ENCODE measurements at places on chromosomes 2 and 18.

DNA sequence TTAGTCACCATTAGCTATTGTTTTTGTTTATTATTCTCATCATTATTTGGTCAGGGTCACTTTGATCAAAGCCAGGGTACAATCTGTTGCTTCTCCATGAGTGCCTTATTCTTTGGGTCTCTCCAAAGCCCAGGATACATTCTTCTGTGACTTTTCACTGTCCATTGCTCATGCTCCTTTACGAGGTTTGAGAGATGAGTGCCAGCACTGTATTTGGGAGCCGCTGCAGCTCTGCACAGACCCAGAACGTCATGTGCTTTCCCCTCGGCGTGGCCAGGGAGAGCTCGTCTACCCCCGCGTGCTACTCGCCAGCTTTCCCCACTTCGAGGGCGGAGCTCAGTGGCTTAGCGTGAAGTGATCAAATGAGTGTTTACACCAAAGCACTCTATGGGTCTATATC lies 123.7 kb downstream of the COL6A3 start:
- no peak for DNase-seq

GRCh38 chr18:48197819-48198218 lies 211.4 kb downstream of the ZBTB7C start:
- DNase-seq: no peak

DNA sequence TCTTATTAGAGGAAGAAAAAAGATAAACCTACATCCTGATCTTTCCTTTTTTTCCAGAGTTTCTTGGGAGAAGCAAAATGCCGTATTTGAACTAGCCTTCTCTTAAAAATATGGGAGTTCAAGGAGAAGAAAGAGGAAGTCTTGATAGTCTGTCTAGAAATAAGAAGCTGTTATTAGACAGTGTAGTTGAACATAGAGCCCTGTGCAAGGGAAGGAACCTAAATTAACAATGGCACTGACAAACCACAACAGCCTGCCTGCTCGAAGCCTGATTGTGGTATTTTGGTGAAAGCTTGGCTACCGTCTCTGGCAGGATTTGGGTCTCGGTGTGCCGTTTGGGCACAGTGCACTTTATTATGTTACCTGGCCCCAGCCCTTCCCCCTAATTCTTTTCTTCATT lies 17.1 kb downstream of the SMARCAL1 start:
- DNase-seq: no peak

- DNase-seq: peak; percentile 11
Observed at GRCh38 chr2:38037757-38038621, 38.0 kb downstream of the CYP1B1 start.

DNA sequence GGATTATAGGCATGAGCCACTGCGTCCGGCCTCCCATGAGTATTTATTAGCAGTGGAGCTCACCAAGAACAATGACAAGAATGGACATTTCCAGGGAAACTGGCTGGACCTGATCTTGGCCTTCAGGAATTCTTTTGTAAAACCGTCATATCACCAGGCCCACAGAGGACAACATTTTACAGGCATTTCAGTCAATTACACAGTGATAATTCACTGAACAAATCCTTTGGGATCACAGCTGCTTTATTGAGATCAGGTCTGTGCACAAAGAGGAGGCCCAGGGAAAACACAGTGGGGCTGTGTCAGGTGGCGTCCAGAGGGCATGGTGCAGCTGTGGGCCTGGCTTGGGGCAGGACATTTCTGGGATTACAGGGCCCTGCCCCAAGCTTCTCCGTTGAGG lies 30.1 kb upstream of the GTF2A1L start:
- no peak for DNase-seq

DNA sequence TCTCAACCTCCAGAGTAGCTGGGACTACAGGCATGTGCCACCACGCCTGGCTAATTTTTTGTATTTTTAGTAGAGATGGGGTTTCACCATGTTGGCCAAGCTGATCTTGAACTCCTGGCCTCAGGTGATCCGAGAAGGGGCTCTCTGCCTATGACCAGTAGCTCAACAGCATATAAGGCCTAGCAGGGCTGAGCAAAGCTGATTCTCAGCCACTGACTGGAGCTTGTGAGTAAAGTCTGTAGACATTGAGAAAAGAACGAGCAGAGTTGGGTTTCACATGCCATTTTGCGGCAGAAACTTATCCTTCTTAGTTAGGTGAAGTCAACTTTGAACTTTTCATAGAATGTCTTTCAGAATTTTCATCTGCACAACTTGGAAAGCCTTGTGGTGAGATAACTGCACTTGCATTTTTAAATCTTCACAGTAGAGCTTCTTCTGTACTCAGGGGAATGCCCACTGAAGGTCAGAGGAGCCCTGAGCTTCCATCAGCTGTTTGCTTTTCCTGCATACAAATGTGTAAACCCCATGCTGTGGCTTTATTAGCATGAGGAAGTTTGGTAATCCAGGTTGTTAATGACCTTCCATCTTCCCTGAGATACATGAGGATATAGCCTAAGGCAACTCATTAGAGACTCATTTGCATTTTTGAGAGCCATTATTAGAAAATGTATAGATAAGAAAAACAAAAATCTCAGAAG lies 602.4 kb downstream of the METTL4 start:
- no peak for DNase-seq

- no peak for DNase-seq
Observed at GRCh38 chr2:197159661-197160211, 150.8 kb downstream of the ANKRD44 start.

- no peak for DNase-seq
Observed at GRCh38 chr2:126329173-126329572, 326.8 kb upstream of the GYPC start.

DNA sequence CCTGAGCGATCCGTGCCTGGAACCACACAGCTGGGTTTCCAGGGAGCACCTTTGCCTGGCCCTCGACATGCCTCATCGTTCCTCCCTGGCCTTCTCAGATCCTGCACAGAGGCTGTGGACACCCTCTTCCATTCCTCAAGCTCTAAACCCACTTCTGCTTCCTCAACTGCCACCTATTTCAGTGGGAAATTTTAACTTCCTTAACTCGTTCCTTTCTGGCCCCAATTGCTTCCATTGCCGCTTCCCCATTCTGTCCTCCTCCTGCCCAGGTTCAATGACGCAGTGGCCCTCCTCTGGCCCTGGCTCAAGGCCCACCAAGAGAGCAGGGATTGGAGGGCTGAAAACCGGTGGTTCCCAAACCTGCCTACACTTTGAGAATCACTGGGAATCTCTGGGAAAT lies 4.8 kb upstream of the B3GNT7 start:
- DNase-seq: no peak

GRCh38 chr2:166115589-166115988 lies 12.2 kb downstream of the SCN1A start:
- DNase-seq: no peak

- no peak for DNase-seq
Observed at GRCh38 chr18:41197967-41198366, 757.1 kb upstream of the PIK3C3 start.

GRCh38 chr18:44678725-44679055 lies 2.0 kb upstream of the SETBP1 start:
- DNase-seq: no peak

DNA sequence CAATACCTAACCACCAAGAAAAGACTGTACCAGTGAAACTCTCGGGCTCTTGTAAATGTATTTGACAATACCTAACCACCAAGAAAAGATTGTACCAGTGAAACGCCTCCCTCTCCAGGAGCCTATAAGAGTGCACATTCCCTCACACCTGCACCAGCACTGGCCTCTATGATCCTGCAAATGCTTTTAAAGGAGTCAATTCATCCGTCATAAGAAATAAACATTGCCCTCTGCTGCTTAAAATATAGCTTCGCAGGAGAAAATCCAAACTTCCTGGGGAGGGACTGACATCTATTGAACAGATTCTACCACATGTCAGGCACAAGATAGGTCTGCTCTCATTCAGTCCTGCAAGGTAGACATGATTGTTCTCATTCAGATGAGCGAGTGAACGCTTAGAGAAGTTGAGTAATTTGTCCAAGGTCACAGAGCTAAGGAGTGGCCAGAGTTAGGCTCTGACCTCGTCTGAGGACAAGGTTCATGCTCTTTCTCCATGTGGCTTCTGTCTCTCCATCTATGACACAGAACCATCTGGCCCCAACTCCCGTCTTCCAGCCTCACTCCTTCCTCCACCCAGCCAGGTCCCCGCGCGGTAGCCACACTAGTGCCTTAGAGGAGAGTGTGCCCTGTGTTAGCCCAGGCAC lies 38.7 kb downstream of the MCFD2 start:
- no peak for DNase-seq

- no peak for DNase-seq
Observed at GRCh38 chr2:140586379-140586778, 1544.4 kb downstream of the LRP1B start.

DNA sequence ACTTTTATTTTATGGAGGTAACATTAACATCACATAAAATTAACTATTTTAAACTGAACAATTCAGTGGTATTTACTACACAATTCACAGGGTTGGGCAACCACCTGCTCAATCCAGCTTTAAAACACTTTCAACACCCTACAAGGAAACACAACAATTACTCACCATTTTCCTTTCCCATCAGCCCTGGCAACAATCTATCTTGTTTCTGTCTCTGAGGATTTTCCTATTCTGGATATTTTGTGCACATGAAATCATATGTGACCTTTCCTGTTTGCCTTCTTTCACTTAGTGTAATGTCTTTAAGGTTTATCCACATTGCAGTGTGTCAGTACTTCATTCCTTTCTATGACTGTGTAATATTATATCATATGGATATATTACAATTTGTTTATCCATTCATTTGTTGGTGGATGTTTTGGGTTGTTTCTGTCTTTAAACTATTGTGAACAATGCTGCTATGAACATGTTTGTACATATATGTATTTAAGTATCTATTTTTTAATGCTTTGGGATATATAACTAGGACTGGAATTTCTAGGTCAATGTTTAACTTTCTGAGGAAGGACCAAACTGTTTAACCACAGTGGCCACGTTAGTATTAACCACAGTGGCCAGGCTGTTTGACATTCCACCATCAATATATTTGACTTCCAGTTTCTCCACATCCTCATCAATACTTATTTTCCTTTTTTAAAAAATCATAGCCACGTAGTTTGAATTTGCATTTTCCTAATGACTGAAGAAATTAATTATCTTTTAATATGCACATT lies 72.4 kb upstream of the KIF5C start:
- no peak for DNase-seq

GRCh38 chr2:217714287-217714751 lies 288.5 kb downstream of the TNS1 start:
- DNase-seq: no peak

DNA sequence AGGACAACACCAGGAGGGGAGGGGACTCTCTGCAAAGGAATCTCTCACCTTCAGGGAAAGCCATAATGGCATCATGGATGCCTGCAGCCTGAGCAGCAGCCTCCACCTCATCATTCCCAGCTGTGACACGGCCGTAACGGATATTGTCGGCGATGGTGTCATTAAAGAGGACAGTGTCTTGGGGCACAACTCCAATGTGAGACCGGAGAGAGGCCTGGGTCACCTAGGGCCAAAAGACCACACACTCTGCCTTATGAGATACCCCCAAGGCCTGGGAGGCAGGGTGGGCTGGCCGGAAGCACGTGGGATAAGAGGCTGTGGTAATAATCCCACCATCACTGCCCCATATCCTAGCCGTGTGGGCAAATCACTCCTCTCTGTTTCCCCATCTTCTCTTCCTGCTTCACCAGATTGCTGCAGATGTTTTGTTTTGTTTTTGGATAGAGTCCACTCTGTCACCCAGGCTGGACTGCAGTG lies 4.3 kb downstream of the ZFAND2B start:
- DNase-seq: no peak

- DNase-seq: no peak
Observed at GRCh38 chr2:135607561-135607960, 76.3 kb downstream of the R3HDM1 start.

- DNase-seq: no peak
Observed at GRCh38 chr2:241194811-241195210, 6.3 kb downstream of the ANO7 start.

GRCh38 chr2:200026332-200027230 lies 71.2 kb downstream of the MAIP1 start:
- DNase-seq: no peak

DNA sequence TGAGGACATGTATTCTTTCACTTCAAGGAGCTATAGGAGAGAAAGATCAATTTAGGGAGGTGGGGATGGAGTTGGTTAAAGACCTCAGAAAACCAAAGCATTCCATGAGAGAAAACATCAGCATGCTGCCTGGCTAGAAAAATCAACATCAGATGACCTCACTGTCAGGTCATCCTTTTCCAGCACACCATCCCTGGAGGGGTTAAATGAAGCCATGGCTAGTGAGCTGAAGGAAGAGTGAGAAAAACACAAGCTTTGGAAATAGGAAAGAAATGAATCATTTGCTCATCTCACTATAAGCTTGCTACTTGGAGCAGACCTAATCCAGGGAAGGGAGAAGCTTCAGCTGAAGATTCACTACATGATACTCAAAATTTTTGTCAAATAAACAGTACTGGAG lies 109.5 kb upstream of the ITGB6 start:
- DNase-seq: no peak

DNA sequence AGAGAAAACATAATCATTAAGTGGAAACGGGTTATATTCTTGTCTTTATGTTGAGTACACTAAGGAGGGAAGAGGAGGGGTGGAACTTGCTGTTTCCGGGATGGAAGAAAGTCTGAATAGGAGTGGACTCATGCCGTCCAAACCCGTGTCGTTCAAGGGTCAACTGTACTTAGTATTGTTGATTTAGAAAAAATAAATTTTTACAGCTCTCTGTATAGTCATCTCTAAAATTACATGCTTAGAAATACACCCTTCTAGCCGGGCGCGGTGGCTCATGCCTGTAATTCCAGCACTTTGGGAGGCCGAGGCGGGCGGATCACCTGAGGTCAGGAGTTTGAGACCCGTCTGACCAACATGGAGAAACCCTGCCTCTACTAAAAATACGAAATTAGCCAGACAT lies 29.4 kb downstream of the RIF1 start:
- DNase-seq: no peak

DNA sequence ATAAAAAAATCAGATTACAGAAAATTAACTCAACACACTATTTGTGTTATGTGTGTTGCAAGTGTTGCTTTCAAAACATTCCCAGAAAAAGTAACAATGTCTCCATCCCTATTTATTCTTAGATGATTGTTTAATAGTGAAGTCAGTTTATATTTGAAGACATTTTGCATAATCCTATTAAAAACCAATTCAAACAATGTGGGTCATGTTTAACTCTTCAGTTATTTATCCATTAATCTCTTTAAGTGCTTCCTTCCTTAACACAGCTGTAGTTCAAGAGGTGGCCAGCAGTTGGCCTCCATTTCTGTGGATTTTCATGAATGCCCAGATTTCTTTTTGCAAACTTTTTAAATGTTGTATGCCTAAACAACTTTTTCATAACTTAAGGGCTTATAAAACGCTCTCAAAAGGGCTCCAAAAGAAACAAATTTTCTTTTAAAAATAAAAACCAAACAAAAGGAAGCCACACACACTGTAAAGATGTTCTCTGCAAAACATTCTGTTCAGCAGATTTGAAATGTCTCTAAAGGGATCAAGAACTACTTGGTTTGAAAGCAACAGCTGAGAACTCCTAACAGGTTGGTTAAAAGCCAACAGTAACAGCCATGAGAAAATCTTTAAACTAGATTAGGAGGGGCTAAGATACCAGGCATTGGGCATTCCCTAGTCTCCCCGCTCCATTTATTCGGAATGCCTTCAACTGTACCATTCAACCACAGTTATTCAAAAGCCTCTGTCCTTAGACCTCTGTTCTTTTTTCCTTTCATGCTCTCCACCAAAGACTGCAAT lies 71.5 kb downstream of the THADA start:
- DNase-seq: no peak

- DNase-seq: no peak
Observed at GRCh38 chr2:164186591-164186990, 434.7 kb downstream of the GRB14 start.
